Naive thymus-derived CD8-positive, alpha-beta T cell (primary cell): ENCODE measurements at places on chromosomes 11 and 22. TPM values are rescaled to one million over a fixed set of nuclear protein-coding genes. Genes with fewer than 3 reads are reported as not detected.

Gene LRRC32
- total RNA-seq = 0.08 TPM

Gene TMEM86A
- total RNA-seq = 4.6 TPM

Gene KDM4E
- total RNA-seq = not detected

Gene TEX12
- 0.44 TPM for total RNA-seq

Gene LIPT2
- 13.4 TPM for total RNA-seq

DNA sequence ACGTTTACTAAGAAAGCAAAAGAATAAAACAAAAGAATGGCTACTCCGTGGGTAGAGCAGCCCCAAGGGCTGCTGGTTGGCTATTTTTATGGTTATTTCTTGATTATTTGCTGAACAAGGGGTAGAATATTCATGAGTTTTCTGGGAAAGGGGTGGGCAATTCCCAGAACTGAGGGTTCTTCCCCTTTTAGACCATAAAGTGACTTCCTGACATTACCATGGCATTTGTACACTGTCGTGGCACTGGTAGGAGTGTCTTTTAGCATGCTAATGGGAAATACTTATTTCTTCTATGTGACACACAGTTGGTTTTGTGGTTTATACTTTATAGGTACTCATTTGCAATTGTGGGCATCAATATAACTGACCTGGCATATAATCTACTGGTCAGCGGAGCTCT lies 56.3 kb downstream of the SLN start:
- no peak overlapping the region for H3K27ac ChIP-seq
- no peak for DNase-seq
- no peaks in the 10 kb centered on the region for H3K4me1 ChIP-seq
- H3K36me3 ChIP-seq = no peaks in the 10 kb centered on the region
- peaks cover 8% of the 10 kb centered on the region for H3K27me3 ChIP-seq
- H3K4me3 ChIP-seq = no peak overlapping the region

- no peaks in the 10 kb centered on the region for H3K27me3 ChIP-seq
- DNase-seq = no peak
- no peak overlapping the region for H3K4me3 ChIP-seq
- H3K27ac ChIP-seq = no peak overlapping the region
These were observed 90.2 kb upstream of the LIN7C start for GRCh38 chr11:27596802-27597201.
